ENCODE measurements at places on chromosomes 3 and 15.

DNA sequence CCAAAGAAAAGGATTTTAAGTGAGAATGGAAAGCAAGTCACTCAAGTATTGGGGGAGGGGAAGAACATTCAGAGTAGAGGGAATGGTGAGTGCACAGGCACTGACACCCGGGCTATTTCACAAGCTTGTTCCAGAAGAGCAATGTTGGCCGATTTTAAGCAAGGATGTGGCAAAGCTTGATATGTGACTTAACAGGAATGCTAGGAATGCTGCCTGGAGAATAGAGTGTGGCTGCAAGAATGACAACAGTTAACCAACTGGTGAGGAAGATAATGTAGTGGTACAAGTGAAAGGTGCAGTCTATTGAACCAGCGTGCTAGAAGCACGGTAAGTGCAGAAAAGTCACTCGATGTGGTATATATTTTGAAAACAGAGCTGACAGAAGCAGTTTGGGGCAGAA is 6.2 kb upstream of the CCDC80 start:
- no peak for DNase-seq

- DNase-seq: no peak
Observed at GRCh38 chr3:11413071-11413470, 140.9 kb downstream of the ATG7 start.

DNA sequence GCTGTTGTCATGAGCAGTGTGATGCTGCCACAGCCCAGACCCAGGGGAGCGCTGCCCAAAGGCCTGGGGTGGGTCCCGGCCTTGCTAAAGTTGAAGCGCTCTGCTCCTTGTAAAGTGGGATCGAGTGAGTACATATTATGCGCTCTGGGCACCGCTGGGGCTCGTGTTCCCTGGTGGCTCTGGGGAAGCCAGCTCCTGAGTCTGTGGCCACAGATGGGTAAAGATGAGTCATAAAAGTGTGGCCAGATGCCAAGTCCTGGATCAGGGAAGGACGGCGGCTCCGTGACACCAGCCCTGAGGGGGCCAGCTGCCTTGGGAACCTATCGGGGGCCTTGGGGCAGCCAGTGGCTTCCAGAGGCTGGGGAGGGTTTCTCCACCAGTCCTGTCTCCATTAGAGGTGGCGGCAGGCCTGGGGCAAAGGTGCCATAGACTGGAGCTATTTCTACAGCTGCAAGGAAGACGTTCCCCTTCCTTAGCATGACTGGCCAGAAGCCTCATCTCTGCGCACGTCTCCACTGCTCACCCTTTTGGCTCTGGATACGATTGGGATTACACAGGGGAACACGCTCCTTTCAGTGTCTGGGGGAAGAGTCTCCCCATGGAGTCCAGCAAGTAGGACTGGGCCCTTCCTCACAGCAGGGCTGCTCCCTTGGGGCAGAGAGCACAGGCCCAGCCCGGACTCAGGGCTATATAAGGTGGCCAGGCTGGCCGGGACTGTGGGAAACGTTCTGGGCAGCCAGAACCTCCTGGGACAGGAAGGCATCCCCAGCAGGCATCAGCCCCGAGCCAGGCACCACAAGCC is 1.2 kb upstream of the ITIH4 start:
- DNase-seq: no peak

DNA sequence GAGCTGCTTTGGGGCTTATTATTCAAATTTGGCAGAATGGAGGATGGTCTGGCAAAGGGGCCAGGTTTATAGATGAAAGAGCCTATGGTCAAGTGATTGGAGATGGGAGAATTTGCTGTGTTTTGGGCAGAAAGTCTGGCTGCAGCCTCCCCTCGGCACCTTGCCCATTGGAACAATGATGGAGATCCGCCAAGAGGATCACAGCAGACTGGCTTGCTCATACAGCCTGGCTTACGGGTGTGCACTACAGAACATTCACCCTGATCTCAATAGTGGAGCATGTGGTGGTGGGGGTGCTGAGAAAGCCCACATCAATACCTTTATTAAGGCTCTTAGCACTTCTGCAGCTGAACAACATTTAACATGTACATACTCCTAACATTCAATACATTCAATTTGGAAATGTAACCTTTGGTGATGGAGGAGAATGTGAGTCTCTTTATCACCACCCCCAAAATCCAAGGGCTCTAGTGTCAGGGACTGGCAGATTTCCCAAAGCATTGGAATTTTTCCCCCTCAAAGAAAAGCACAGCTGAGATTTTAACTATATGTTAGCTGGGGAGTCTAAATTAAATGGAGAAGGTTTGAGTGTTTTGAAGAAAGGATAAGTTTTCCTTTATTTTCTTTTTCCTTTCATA is 118.4 kb upstream of the TMC3 start:
- DNase-seq: no peak

- DNase-seq: no peak
Observed at GRCh38 chr15:39573844-39574243, 7.0 kb upstream of the THBS1 start.

- DNase-seq: no peak
Observed at GRCh38 chr3:150675587-150675986, 28.1 kb downstream of the ERICH6 start.

- DNase-seq: no peak
Observed at GRCh38 chr3:179027326-179027900, 44.2 kb downstream of the ZMAT3 start.

- DNase-seq: no peak
Observed at GRCh38 chr15:83127547-83128150, 20.2 kb downstream of the TM6SF1 start.

DNA sequence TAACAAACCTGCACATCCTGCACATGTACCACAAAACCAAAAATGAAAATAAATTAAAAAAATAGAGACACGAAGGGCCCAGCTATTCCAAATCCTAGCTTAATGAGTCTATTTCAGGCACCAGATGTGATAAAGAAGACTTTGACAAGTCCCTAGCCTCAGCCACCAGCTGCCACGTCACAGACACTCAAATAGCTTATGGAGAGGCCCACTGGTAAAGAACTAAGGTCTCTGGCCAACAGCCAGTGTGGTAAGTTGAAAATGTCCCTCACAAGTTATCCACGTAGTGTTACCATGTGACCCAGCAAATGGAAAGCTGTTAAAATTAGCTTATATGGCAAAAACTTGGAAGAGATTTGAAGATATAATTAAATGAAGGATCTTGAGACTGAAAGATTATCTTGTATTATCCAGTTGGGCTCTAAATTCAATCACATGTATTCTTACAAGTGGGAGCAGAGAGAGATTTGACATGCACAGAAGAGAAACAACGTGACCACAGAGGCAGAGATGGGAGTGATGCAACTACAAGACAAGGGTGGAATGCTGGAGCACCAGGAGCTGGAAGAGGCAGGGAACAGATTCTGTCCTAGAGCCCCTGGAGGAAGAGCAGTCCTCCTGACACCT is 10.9 kb downstream of the ACSBG1 start:
- DNase-seq: no peak

DNA sequence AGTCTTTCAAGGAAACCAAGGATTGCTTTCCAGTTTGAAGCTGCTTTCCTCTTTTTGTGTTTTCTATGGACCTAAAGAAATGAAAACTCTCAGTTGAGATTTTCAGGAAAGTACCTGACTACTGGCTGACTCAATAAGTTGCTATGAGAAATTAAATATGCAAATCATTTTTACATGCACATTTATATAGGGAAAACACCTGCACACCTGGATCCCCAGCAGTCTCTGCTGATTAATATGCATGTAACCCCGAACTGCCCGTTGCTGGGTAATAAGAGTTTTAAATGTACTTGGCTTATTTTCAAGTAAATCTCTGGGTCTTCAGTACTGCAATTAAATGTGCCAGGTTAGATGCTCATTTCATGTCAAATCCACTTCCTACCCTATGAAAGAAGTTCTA is 77.2 kb downstream of the KBTBD8 start:
- DNase-seq: no peak

DNA sequence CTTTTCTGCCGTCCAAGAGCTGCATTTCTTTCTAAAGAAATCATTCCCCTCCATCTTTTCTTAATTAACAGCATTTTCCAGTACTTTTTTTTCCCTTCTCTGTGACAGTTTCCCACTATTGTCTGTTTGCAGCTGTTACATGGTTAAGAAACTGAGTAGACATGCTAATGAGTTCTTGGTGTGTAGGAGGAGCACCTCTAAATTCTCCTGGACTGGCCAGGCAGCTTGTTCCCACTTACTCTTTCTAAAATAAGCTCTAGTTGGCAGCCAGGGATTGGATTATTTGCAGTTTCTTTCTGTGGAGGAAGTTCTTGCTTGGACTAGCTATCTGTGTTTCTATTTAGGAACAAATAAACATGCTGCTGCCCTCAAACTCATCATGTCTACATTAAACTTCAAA is 235.1 kb upstream of the GAP43 start:
- no peak for DNase-seq

GRCh38 chr3:36695769-36696137 is 68.6 kb downstream of the DCLK3 start:
- DNase-seq: no peak

DNA sequence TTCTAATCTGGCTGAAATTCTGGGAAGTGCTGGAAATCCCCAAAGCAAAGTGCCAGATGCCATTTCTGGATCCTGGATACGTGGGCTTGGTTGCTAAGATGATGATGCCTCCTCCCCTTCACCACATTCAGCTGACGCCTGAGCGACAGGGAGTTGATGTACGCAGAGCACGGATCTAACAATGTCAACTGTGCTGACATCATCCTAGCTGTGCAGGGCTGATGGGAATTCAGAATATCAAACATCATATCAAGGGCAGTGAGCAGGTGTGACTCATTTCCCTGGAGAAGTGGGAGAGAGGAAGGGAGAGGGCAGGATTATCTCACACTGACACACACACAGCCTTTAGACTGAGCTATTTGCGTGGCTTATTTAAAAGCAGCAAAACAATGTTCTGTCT is 92.6 kb upstream of the ZBTB20 start:
- DNase-seq: no peak

DNA sequence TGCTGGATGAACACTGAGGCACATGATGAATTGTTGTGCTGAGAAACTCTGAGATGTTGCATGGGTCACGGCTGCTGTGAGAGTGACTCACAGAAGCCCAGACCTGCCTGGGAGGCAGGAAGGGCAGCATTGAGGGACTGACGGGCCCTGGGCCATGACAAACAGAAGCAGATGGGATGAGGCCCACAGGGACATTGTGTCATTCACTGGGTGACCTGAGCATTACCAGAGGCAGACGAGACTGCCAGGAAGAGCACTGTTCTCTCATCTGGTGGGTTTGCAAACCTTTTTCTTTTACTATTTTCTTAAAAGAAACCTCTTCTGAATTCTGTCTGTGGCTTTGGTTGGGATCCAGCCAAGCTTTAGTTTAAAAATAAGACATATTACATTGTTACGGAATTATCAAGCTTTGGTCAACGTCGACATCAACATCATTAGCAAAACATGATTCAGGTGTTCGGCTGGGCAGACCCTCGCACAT is 67.8 kb downstream of the BDH1 start:
- DNase-seq: no peak

DNA sequence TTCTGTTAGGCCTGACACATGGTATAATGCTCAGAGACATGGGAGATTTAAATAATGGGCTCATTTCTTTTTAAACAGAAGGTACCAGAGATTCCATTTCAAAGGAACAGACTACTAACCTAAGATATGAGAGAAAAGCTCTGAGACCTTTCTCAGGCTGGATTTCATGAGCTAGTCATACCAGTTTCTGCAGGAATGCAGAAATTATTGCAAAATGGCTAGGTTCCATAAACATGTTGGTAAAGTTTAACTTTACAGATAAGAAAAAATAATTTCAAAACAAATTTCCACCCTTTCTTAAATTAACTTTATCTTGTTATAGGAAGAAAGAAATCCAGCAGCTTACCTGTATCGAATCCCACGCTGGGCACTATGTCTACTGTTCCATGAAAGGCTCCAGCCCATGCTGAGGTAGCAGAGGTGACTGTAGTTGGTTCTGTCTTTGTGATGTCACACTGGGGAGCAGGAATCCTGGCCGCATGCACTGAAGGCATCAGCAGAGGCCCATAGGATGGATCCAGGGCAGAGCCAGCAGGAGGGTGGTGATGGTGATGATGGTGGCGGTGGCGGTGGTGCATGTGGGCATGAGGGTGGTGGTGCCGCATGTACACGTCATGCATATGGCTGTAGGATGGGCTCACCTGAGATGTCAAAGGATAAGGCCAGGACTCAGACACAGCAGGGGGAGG is 22.6 kb downstream of the VGLL3 start:
- DNase-seq: no peak

DNA sequence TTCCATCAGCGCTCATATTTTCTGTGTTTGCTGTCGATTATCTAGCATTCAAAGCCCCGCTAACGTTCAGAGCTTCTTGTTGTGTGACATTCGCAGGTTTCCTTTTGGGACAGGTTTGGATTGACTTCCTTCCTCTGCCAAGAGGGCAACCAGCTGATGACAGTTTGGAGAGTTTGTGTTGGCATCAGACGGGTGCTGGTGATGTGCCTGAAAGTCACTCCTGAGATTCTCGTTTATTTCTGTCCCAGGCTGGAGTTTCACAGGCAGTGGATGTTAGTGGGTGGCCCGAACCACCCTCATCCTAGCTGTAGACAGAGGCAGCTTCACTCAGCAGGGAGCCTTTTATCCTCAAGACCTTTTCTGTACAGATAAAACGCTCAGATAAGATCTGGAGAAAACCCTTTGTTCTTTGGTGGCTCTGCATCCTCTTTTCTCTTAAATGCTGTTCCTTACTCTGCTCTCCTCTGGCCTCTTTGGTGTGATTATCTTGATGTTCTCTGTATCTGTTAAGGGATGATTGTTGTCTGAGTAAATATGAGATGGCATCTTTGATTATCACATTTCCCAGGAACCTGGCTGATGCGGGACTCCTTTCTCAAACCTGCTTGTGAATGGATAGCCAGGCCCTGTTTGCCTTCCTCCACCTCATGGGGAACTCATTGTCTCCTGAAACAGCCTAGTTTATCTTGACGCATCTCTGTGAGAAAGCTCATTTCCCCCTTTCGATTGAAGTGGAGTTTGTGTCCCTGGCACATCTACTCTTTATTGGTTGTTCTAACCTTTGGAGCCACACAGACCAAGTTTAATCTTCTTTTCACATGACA is 35.9 kb downstream of the CGNL1 start:
- DNase-seq: no peak

GRCh38 chr3:160758929-160759577 is 3.0 kb downstream of the PPM1L start:
- no peak for DNase-seq

GRCh38 chr15:87033056-87033455 is 953.4 kb downstream of the AGBL1 start:
- no peak for DNase-seq
